Right renal cortex interstitium (tissue), 3 donors: ENCODE measurements at places on chromosomes 7 and 10.
A peak's percentile ranks its signal among the peaks of the same experiment; 100 is the strongest.

DNA sequence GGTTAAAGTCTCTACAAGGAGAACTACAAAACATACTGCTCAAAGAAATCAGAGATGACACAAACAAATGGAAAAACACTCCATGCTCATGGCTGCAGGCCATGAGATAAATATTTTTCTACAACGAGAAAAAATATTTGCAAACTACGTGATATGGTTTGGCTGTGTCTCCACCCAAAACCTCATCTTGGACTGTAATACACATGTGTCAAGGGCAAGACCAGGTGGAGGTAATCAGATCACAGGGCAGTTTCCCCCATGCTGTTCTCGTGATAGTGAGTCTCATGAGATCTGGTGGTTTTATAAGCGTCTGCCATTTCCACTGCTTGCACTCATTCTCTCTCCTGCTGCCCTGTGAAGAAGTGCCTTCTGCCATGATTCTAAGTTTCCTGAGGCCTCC, 57.8 kb downstream of the COA1 start:
- no peak for DNase-seq

- DNase-seq: no peak
Measured at GRCh38 chr7:15862016-15862780, 175.7 kb upstream of the MEOX2 start.

- DNase-seq: no peak
Measured at GRCh38 chr7:153322991-153323390, 563.4 kb downstream of the ACTR3B start.

GRCh38 chr7:35398518-35398917, 144.6 kb upstream of the TBX20 start:
- DNase-seq: no peak

- no peak for DNase-seq
Measured at GRCh38 chr10:49197171-49197570, 9.0 kb upstream of the TMEM273 start.

GRCh38 chr10:92202536-92202935, 88.3 kb downstream of the CPEB3 start:
- no peak for DNase-seq

- DNase-seq: no peak
Measured at GRCh38 chr10:62056698-62057097, 155.2 kb downstream of the ARID5B start.

DNA sequence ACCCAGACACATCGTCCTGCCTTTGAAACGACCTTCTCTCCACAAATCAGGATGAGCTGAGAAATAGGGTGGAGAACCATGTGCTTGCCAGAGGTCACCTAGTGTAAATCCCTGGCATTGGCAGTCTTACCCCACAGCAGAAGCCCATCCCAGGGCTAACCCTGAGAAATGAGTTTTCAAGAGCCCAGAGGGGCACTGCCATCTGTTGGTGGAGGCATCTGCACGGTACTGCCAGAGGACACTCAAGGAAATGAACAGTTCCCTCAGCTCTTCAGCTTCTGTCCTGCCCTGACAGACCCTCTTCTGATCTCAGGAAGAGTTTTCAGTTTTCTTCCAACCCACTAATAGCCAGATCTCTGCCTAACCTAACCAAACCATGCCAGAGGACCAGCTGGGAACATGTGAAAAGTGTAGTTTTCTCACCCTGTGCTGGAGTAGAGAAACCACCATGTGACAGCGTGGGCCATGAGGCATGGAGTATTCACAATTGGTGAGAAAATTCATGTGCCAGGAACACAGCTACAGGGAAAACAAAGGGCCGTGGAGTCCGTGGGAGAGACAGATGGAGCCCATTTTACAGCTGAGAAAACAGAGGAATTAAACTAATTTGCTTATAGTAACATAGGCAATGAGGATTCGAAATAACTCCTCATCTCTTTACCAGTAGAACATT, 37.7 kb upstream of the ITPRID1 start:
- no peak for DNase-seq

- DNase-seq: no peak
Measured at GRCh38 chr7:73612598-73613269, 11.6 kb downstream of the MLXIPL start.

DNA sequence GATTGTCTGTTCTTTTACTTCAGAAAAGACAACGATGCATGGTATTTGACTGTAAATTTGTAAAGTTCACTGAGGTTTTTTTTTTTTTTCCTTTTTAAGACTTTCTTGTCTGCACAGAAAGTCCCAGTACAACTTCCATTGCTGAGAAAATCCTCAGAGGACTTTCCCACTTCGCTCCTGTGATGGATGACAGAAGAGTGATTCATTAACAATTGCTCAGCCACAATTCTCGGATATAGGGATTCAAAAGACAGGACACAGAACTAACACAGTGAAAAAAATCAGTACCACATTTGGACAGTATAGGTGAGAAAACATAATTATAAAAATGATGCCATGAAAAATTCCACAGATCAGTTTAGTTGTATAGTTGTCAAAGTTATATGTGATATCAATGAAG, 48.0 kb downstream of the SEC23IP start:
- no peak for DNase-seq

DNA sequence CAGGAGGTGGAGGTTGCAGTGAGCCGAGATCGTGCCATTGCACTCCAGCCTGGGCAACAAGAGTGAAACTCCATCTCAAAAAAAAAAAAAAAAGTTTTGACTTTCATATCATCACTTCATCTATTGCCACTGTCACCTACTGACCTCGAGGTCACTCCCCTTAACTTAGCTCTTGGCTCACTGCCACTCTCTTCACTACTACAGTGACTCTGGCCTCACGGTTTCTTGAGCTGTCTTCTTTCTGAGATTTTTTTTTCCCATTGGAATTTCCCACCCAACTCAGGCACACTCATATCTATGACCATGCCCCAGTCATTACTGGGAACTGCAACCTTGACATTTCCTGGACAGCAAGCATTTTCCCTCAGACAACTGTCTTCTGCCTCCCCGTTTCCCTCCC, 42.6 kb upstream of the C7orf33 start:
- no peak for DNase-seq

- DNase-seq: no peak
Measured at GRCh38 chr10:1132584-1132983, 76.4 kb downstream of the WDR37 start.

DNA sequence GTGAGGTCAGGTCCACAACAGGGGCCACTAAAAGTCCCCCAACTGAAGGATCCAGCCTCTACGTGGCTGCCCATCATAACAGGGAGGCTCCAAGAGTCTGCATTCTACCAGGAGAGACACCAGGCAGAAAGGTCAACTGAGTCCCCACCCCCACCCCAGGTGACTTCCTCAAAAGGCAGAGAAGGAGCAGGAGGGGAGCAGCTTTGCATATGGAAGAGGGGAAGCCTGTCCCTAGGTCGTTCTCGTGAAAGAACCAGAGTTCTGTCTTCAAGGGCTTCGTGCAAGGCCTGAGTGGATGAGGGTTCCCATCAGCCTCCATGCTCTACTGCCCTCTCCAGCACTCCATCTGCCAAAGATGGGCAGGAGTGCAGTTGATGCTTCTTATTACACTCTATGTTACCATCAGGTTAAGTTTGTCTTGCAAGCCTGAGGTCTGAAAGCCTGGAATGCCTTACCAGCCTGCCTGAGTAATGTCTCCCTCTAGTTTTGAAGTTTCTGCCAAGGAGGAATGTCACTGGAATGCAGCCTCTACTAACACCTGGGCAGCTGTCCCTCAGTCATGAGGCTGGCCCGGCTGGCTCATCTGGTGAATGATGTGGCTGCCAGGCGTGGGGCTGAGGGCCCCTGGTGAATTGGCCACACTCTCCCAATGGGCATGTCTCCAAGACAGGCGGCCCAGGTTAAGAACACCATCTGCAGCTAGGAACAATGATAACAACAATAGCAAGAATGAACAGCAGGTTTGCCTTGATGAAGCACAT, 54.3 kb upstream of the SMNDC1 start:
- no peak for DNase-seq

- DNase-seq: no peak
Measured at GRCh38 chr10:6382081-6382480, 179.3 kb downstream of the PFKFB3 start.

DNA sequence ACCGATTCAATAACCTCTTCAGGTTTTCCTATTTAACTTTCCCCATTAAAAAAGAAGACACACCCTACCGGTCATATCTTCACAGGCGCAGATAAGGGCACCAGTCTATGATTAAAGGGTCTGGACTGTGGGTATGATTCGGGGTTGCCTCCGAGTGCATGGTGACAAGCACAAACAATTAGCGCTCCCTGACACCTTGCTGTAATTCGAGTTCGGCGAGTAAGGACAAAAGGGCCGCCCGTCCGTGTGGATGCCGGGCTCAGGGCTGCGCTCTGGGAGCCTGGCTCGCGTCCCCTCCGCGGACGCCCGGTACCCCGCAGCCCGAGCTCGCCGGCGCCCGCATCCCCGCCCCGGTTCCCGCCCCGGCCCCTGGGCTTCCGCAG, 111.9 kb upstream of the RHEB start:
- DNase-seq: no peak

DNA sequence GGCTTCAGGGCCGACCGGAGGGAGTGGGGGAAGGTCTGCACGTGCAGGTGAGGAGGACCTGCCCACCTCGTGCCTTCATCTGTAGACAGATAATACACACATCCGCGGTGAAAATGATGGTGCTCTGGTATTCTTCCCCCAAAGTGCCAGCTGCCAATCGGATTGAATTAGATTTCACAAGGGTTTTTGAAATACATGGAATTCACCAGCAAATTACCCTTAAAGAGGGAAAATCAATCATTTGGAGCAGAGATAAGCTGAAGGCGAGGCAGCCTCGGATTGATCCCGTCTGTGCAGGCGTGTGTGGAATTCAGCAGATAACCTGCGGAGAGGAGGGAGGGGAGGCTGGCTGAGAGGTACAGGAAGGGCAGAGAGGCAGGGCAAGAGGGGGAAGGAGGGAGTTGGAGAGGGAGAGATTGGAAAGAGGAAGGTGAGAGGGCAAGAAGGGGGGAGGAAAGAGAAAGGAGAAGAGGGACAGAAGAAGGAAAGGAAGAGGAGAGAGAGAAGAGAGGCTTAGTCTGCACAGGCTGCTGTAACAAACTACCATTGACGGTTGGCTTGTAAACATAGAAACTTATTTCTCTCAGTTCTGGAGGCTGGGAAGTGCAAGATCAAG, 84.2 kb downstream of the C10orf105 start:
- no peak for DNase-seq

- no peak for DNase-seq
Measured at GRCh38 chr10:13315361-13315760, 15.5 kb upstream of the PHYH start.

GRCh38 chr10:25113191-25114035, 61.4 kb upstream of the GPR158 start:
- no peak for DNase-seq

GRCh38 chr10:77605466-77605865, 32.1 kb downstream of the KCNMA1 start:
- DNase-seq: no peak

- no peak for DNase-seq
Measured at GRCh38 chr7:80833289-80834268, 85.3 kb downstream of the SEMA3C start.

DNA sequence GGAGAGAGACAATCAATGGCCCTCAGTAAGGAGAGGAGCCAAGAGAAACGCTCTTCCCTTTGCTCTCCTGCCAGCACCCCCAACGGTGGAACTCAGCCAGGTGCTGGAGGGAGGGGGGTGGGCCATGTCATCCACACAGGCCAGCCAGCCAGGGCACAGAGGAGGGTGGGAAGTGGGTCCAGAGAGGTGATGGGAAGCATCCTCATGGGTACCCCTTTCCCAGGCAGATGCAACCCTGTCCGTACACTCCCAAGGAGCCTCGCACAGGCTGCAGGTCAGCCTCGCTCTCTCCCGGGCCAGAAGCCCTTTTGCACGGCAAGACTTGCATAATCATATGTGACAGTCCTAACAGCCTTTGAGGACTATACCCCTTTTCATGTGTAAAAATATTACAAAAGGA, 142.0 kb upstream of the NAMPT start:
- DNase-seq: no peak

DNA sequence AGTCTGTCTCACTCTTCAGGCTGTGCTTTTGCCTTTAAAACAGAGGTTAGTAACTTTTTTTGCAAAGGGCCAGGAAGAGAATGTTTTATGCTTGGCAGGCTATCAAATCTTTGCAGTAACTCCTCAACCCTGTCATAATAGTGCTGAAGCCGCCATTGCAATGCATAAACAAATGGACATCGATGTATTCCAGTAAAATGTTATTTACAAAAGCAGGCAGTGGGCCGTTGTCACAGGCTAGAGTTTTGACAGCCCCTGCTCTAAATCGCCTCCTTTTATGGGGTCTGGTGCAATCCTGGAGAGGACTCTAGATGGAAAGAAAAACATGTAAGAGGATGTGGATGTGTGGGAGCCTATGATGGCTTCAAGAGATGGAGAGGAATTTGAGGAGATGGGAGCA, 568.3 kb downstream of the TYW1 start:
- peak; percentile 27 for DNase-seq

GRCh38 chr7:73909996-73910395, 49.0 kb downstream of the TMEM270 start:
- DNase-seq: no peak

- no peak for DNase-seq
Measured at GRCh38 chr10:83663918-83664317, 475.4 kb upstream of the GHITM start.

DNA sequence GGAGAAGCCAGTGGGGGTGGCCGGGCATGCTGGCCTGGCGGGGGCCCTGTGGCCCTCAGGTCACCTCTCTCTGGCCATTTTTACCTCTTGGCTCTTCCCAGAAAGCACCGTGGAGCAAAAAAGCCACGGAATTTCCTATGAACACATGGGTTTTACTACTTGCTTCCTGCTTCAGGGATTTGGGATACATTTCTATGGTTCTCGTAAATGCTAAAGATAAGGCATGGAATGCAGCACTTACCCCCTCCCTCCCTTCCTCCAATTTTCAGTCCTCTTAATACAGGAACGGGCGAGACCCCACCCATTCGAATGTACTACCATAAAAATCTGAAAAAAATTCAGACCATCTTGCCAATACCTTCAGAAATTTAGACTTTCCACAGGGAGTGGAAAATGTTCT, 279.7 kb downstream of the ARHGAP12 start:
- DNase-seq: no peak

GRCh38 chr7:91843831-91844230, 36.7 kb downstream of the MTERF1 start:
- no peak for DNase-seq

DNA sequence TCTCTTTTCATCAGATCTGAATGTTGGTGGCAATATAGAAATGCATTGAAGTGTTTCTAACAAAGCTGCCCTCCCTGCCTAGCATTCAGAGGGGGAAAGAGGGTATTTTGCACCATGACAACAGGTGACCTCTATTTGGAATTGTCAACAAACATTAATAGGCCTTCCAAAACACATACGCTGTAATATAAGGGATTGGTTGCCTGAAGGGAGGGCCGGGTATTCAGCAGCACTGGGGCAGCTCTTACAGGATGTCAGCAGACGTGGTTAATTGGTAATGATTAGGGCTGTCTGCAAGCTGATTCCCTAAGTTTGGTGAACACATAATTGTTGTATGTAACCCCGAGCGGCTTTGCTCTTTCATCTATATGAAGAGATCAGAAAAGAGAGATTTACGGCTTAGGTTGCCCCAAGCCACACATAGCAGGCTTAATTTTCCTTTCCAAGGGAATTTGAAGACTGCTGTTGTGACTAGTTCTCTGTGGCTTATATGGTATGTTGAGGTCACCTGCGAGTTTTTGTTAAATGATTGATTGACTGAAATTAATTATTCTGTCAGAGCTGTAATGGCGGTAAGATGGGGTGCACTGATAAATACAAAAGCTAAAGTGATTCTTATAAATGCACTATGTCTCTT, 759.3 kb downstream of the LRMDA start:
- no peak for DNase-seq

GRCh38 chr7:102991540-102992214, 78.9 kb downstream of the LRRC17 start:
- DNase-seq: no peak
